HAP-1 (cell line): ENCODE measurements at places on chromosomes 7 and 10.
A peak's percentile ranks its signal among the peaks of the same experiment; 100 is the strongest.

- DNase-seq: peak; percentile 14
Measured at GRCh38 chr10:14560274-14560673, 214.4 kb downstream of the FAM107B start.

DNA sequence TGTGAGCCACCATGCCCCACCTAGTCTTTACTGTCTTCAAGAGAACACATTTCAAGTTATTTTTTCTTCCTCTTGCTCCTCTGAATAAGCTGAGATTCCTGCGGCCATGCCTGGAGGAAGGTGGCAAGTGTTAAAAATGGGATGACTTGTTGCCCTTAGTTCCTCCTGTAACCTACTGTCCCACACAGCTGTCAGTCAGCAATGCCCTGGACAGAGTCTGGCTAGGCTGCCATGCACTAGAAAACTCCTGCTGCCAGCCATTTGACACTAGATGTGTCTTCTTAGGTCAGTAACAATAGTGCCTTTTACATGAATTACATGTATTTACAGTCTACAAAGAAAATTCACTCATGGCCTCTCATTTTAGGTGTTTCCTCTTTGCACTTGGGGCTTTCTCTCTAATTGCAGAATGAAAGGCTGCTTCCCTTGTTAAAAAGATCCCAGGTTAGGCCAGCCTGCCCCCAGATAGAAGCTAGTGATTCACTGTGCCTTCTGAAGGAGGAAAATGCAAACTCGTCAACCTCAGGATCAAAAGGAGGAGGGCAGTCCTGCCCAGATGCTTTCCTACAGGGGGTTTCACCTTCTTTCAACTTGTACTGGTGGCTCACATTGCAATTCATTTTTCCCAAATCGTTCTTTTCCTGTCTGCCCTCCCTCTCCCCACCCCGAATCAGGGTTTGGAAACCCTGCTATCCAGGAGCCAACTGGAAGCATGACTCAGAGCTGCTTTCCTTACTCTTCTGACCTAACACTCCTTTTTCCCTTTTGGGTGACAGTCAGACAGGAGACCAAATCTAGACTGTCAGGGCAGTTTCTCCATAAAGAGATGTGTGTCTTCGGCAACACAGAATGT is 136.6 kb downstream of the SPAG6 start:
- no peak for DNase-seq

DNA sequence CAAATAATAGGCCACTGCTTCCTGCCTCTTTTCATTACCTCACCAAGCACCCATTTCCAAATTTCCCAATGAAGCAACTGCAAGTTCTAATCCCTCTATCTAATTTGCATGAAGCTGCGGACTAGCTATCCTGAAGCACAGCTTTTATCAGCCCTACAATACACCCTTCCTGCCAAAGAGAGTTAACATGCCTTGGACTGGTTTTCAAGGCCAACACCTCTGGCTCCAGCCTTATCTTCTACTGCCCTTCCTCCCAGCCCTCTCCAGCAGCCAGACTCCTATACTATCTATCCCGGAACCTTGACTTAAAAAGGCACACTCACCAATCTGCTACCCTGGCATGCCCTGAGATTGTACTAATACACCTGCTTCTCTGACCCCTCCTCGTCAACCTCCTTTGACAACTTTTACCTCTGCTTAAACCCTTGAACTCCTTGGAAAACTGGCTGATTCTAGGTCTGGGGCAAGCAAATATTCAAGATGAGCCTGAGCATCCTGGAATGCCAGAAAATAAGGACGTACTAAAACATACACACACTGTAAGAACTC is 73.4 kb downstream of the SGMS1 start:
- no peak for DNase-seq

GRCh38 chr10:88165849-88166271 is 302.4 kb downstream of the PTEN start:
- DNase-seq: peak; percentile 58

- DNase-seq: no peak
Measured at GRCh38 chr7:45957721-45958120, 36.6 kb upstream of the IGFBP3 start.

GRCh38 chr7:158682456-158682855 is 22.1 kb downstream of the NCAPG2 start:
- no peak for DNase-seq

DNA sequence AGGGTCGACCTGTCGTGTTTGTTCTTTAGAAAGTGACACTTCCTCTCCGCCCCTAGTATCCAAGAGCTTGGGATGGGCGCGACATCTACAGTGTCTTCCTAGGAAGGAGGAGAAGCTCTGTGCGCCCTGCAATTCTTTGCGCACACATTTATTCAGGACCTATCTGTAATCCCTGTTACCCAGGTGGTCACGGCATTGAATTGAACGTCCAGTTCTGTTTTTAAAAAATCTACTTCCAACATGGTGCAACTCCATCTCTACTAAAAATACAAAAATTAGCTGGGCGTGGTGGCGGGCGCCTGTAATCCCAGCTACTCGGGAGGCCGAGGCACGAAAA is 606 bp upstream of the LAMB1 start:
- DNase-seq: no peak
